ENCODE measurements at places on chromosomes 7 and 10. TPM values are rescaled to one million over a fixed set of nuclear protein-coding genes. Genes with fewer than 3 reads are reported as not detected.

The MCM10 gene
- total RNA-seq: 2.3 TPM

The MEPCE gene
- total RNA-seq: 23.6 TPM

The KIAA1217 gene
- total RNA-seq: 112 TPM

The MSANTD7 gene
- 84.8 TPM for total RNA-seq

The ICA1 gene
- total RNA-seq: 59.1 TPM

The SPDYE2B gene
- total RNA-seq: not detected

The NKX1-2 gene
- total RNA-seq: not detected

The IFIT3 gene
- 7.5 TPM for total RNA-seq

The PRRT4 gene
- total RNA-seq: not detected

The ZNF277 gene
- 9.9 TPM for total RNA-seq

The MINPP1 gene
- 0.89 TPM for total RNA-seq

The BTRC gene
- total RNA-seq: 7.4 TPM

The THSD7A gene
- total RNA-seq: 2.5 TPM

The TET1 gene
- total RNA-seq: 22.3 TPM

The SPRN gene
- not detected for total RNA-seq

The LAMB1 gene
- total RNA-seq: 399 TPM

The NODAL gene
- not detected for total RNA-seq

The GSDME gene
- 11.9 TPM for total RNA-seq

The CAV1 gene
- 49.2 TPM for total RNA-seq

The SPDYE5 gene
- not detected for total RNA-seq

The WNT16 gene
- total RNA-seq: not detected

The LEP gene
- not detected for total RNA-seq

The SFMBT2 gene
- 17.3 TPM for total RNA-seq

The FOXL3 gene
- total RNA-seq: not detected

The PPP1R17 gene
- not detected for total RNA-seq

The HMX3 gene
- not detected for total RNA-seq

The TIAL1 gene
- total RNA-seq: 140 TPM

The MUC3A gene
- total RNA-seq: 1.9 TPM

The RBP4 gene
- 0.58 TPM for total RNA-seq

The CD36 gene
- 38.4 TPM for total RNA-seq

The SNX13 gene
- 26.8 TPM for total RNA-seq

The CFAP58 gene
- 0.58 TPM for total RNA-seq

The ABCB8 gene
- 14.1 TPM for total RNA-seq

The UCMA gene
- total RNA-seq: not detected

All from stomach (tissue), 19 donors.